Left cardiac atrium (tissue), 4 donors: ENCODE measurements at places on chromosomes 2 and 18.
A peak's percentile ranks its signal among the peaks of the same experiment; 100 is the strongest.

DNA sequence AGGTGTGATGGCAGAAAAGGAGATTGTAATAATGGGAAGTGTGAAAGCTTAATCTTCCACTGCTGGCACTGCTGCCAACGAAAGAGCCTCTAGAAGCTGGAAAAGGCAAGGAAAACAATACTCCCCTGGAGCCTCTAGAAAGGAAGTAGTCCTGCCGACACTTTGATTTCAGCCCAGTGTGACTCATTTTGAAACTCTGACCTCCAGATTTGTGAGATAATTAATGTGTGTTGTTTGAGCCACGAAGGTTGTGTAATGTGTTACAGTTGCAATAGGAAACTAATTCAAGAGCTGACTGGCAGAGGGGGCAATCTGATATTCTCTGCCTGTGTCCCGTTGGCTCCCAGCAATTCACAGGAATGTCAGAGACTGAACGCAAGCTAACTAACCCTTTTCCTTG lies 219.2 kb upstream of the UBE2E3 start:
- no peak for DNase-seq

DNA sequence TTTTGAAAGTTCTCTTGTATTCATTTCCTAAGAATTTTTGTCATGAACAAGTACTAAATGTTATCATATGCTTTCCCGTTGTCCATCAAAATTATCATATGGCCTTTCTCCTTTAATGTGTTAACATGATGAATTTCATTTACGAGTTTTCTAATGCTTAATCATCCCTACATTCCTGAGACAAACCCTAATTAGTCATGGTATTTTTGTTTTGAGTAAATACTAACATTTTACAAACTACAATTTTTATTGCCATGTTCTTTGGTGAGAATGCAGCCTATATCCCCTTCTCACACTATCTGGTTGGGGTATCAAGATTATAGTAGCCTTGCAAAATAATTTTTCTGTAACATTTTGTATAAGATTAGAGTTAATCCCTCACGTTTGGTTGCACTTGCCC lies 14.5 kb downstream of the SMAD2 start:
- no peak for DNase-seq

DNA sequence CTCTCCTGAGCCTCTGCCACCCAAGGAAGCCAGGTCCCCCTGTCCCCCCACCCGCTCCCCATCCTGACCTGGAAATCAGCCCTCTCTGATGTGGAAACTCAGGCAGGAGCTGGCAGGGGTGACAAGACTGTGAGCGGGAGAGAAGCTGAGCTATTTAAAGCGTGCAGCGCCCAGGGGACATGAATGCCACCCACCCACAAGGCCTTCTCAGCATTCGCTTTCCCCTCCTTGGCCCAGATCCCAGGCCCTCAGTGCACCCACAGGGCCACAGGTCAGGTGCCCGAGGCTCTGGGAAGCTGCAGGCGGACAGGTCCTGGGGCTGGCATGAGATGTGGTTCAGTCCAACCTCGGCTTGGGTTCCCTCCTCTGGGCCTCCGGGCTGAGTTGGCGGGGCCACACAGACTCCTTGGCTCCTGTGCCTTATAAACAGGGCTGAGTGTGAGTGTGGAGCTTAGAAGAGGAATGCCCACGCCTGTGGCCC lies 168.3 kb downstream of the SMAD7 start:
- DNase-seq = peak; percentile 73

DNA sequence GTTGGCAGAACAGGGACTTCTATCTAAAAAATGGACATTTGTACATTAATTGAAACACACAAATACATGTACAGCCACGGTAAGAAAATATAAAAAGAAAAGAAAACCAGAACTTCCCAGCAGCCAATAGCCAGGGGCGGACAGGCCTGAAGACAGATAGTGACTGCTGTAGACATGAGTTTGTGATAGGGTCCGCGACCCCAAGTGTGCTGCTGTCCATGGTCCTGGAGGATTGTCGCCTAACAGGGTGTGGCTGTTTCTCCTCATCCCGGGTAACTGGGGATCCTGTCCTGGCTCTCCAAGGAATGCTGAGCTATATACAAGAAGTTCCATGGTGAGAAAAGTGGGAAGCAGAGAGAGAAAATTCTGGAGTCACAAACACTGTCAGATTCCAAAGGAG lies 266.5 kb upstream of the SALL3 start:
- no peak for DNase-seq
